Esophagus squamous epithelium (tissue), 5 donors: ENCODE measurements at places on chromosomes 6 and 20.

GRCh38 chr6:21742238-21742660 lies 148.7 kb downstream of the SOX4 start:
- no peak for DNase-seq

GRCh38 chr6:84770521-84770920 lies 6.1 kb upstream of the TBX18 start:
- no peak for DNase-seq

DNA sequence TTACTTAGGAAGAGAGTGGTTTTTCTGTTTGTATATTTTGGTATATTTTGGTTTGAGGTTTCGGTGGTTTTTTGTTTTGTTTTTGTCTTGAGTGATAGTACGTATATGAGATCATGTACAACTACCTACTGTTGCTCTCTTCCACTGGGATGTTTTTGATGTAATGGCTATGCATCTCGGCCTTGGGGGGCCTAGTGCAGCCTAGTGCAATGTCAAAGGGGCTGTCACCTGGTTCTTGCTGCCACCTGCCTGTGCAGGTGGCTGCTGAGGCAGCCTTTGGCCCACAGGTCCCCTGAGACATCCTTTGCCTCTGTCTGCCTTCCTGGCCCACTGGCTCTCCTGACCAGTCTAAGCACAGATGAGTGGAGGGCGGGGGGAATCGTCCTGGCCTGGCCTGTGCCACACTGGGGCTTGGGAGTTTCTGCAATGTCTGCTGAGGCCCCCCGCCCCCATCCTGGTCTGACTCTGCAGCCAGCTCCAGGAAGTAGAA lies 546.6 kb downstream of the CD83 start:
- DNase-seq = no peak

GRCh38 chr6:127877231-127877630 lies 23.6 kb downstream of the THEMIS start:
- no peak for DNase-seq

DNA sequence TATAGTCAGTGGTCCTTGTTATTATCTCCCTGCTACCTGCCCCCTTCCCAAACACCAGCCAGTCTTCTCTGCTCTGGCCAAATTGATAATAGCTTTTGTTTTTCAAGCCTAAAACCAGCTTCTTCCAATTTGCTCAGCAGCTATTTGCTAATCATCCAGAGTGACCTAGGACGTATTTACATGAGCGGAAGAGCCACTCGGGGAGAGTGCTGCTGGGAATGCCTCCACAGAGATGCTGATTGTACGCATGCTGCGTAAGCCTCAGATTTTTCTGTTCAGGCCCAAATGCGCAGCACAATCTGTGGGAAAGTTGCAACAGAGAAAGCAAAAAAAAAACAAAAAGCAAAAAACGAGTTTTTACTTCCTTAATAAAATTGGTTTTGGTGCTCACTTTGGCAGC lies 24.4 kb upstream of the ID1 start:
- no peak for DNase-seq
